ENCODE measurements at places on chromosomes 12 and 14.

GRCh38 chr12:15116086-15116485 is 105.1 kb downstream of the RERG start:
- DNase-seq, result no peak

GRCh38 chr12:100964028-100964427 is 169.5 kb downstream of the ANO4 start:
- no peak for DNase-seq

- DNase-seq, result no peak
Observed at GRCh38 chr12:123047289-123047688, 66.8 kb downstream of the ARL6IP4 start.

DNA sequence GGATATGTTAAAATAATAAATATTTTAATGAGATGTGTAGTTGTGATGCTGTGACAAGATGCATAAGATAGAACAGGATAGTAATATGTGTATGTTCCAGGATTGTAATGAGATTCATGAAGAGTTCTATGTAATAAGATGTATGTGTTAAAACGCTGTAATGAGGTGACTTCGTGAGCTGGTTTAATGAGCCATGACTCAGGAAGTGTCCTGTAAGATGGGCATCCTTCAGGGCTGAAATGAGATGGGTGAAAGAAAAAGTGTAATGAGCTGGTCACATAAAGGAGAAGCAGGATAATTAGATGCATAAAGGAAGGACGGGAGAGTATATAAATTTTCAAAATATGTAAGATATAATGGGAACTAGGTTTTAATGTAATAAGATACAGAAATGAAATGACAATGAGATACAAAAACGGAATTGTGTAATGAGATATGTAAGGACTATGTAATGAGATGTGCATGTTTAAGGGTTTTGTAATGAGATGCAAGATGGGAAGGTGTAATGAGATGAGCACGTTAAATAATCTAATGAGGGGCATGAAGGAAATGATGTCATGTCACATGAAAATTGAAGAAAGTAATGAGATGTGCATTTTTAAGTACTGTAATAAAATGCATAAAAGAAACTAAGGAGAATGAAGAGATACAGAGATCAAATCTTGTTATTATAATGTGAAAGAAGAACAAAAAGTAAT is 524.8 kb upstream of the STXBP6 start:
- DNase-seq, result no peak

DNA sequence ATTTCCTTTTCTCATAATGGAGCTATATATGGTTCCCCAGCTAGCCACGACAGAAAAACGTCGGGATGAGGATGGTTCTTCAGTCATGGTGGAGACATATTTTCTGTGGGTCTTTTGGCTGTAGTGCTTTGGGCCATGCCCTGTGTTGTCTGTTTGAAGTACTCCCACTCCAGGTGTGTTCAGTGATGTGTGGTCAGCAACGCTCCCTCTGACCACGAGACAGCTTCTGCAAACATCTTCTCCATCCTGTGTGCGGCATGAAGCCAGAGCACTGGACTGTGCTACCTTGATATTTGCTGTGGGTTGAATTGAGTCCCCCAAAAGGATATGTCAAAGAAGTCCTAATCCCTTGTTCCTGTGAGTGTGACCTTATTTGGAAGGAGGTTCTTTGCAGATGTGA is 931.2 kb downstream of the NRXN3 start:
- no peak for DNase-seq

GRCh38 chr12:57611108-57611826 is at the start of gene ARHGEF25:
TSS of gene ARHGEF25 (plus strand) at chr12:57611435. CDS start at chr12:57611895, 460 bp downstream.
- peak; percentile 31 for DNase-seq

DNA sequence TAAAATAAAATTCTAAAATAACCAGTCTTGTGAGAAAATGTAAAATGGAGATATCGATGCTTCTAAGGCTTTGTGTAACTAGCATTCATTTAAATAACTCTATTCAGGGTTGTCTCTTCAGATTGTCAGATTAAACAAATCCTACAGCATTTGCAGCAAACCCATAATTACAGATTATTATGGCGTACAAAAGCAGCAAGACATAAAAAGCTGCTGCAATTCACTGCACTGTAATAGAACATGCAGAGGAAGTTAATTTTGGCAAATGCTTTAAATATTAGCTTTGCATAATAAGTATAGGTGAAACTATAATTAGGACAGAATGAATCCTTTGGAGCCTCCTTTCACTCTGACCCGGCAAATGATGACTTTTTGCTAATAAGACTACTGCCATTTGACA is 98.3 kb downstream of the INSM2 start:
- no peak for DNase-seq

- DNase-seq, result no peak
Observed at GRCh38 chr12:88227263-88227662, 85.2 kb downstream of the TMTC3 start.

GRCh38 chr14:100072783-100073346 is 7.6 kb downstream of the EVL start:
- DNase-seq, result peak; percentile 70

DNA sequence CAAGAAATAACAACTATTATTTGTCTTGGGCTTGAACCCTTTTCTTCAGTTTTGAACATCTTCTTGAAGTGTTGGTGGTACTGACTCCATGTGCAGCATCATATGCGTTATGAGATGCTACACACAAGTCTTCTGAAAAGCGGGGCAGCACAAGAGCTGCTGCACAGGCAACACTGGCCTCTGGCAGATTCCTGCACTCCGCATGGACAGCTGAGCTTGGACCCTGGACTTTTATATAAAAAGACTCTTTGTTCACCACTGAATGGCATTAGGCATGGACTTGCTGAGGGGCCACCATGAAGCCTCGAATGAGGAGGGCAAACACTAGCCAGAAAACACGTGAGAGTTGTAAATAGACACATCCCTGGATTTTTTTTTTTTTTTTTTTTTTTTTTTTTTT is 210.8 kb upstream of the NPAS3 start:
- DNase-seq, result no peak

GRCh38 chr12:128170181-128170580 is 96.8 kb upstream of the TMEM132C start:
- no peak for DNase-seq

- DNase-seq, result peak; percentile 8
Observed at GRCh38 chr14:39568809-39569538, 136.7 kb upstream of the FBXO33 start.

DNA sequence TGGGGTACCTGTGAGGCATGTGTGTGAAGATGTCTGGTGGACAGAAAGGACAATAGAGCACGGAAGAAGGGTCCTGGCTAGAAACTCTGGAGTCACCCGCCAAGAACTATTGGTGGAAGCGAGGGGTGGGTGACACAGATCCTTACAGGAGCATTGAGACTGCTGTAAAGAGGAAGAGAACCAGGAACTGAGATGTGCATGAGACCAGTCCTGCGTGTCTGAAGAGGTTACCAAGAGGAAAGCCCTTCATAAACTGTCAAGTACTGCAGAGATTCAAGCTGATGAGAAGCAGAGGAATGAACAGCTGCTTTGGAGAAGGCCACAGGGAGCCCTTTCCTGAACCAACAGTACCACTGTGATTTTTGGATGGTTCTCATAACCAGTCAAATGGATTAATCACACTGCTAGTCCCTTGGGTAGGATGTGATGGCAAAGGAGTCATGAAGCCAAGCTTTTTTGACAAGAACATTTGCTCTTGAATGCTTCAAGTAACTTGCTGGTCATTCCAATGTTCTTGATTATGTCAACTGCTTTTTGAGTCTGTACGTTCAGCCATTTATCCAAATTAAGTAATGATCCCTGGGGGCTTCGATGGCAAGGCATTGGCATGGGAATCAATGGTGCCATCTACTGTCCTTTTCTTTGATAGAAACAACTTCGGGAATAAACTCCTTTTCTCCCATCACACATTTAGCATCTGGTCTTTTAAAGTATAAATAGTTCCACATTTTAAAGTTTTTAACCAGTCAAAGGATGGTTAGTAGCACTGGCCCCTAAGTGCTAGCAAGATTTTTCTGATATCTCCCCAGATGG is 42.9 kb downstream of the GPR135 start:
- no peak for DNase-seq

DNA sequence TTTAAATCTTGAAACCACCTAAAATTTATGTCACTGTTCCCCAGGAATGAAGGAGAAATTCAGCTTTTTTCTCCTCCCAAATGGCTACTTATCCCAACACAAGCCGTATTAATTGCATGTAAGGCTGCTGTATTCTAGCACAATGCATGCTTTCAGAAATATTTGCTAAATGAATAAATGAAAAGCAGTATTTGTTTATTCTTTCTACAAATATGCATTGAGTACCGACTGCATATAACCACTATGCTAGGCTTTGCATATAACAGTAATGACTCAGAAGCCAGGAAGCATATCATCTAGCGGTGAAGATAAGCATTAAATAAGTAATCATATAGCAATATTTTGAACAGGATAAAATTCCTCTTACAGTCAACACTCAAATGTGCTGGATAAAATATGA is 5.7 kb upstream of the LRR1 start:
- no peak for DNase-seq

DNA sequence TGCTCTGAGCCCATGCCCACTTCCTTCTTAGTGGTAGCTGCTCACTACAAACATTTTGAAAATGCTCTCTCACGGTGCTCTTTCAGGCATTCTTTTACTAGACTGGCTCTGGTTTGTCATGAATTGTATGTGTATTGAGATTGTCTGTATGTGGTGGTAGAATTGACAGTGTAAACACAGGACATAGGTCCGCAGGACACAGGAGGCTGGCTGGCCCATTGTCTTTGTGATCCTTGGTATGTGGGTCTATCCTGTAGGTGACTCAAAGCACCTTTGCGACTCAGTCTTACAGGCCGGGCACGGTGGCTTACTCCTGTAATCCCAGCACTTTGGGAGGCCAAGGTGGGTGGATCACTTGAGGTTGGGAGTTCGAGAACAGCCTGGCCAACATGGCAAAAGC is 250.9 kb downstream of the C12orf75 start:
- no peak for DNase-seq

GRCh38 chr14:75987201-75987970 is 1.8 kb downstream of the IFT43 start:
- DNase-seq, result no peak

DNA sequence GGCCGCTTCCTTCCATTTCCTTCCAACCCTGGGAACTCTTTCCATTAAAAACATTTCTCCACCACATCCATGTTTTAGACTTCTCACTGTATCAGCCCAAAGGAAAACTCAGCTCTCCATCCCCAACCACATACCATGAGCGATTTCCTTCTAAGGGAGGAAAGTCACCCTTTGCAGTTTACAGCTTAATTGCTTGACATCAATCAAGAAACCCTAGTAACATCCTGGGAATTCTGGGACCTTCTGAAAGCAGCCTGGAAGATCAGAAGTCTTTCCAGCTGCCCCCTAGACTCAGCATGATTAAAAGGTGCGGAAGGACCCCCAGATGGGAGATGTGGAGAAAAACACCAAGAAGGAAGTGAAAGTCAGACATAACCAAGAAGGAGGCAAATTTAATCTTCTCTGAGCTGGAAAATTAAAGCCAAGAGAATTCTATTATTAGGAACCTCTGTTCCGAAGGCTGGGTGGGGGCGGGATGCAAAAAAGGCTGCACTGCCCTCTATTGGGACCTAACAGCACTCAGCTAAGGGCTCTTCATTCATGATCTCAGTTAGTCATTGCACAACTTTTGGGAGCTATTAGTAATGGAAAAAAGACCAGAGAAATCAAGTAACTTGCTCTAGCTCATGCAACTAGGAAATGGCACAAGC is 73.3 kb upstream of the PLXNC1 start:
- DNase-seq, result peak; percentile 25

DNA sequence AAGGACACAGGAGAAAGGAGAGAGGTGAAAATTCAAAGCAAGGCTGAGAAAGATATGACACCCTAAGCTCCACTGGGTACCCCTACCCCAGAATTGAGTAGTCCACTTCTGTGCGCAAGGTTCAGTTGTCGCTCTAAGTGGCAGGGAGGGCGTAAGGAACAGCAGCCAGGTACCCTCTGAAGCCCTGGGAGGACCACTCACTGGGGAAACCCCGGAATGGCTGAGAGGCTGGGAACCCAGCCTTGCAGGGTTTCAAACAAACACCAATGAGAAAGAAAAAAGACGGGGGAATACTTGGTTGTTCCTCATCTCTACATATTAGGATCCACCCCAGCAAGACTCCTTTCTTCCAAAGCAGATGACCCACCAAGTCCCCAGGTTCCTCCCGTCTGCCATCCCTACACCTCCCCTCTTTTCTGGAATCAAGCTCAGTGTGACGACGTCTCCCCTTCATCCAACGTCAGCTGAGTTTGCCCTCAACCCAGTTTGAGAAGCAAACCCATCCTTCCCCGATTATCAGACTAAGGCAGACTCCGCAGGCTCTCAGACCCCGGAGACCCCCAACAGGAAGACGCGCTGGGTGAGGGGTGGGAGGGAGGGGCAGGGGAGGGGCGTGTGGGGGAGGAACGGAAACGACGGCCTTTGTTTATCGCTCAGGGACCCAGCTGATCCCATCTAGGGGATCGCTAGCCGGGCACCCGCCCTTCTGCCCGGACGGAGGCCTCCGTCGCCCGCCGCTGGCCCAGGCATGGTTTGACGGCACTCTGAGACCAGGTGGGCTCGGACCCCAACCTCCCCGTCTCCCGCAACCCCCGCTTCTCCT is 795 bp downstream of the LMBR1L start:
- peak; percentile 16 for DNase-seq

GRCh38 chr14:104393898-104394381 is 185.6 kb upstream of the C14orf180 start:
- DNase-seq, result peak; percentile 65

GRCh38 chr12:108106599-108106998 is 22.5 kb upstream of the WSCD2 start:
- no peak for DNase-seq

- DNase-seq, result no peak
Observed at GRCh38 chr12:132003846-132004245, 54.1 kb downstream of the EP400 start.

DNA sequence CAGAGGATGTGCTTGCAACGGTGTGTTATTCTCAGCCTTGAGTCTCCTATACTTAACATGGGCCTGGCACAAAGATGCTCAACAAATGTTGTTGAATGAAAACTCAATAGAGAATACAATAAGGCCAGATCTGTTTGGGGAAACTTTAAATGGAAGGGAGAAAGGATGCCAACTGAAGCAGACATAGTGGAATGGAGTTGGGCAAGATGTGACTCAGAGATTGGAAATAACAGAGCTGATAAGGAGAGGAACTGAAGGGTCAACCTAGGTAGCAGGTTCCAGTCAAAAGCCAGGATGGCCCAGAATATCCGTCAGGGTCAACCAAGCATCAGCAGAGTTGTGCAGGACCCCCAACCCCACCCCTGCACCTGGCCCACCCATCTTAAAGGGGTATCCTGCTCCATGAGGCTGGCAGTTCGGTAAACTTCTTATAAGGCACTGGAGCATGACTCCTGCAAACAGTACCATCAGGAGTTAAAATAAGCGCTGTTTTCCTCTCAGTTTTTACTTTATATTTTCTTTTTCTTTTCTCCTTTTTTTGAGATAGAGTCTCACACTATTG is 1.1 kb upstream of the BCDIN3D start:
- DNase-seq, result no peak

- DNase-seq, result no peak
Observed at GRCh38 chr12:33670284-33670683, 230.7 kb upstream of the SYT10 start.
